ENCODE measurements at places on chromosomes 4 and X. TPM values are rescaled to one million over a fixed set of nuclear protein-coding genes. Genes with fewer than 3 reads are reported as not detected.

DNA sequence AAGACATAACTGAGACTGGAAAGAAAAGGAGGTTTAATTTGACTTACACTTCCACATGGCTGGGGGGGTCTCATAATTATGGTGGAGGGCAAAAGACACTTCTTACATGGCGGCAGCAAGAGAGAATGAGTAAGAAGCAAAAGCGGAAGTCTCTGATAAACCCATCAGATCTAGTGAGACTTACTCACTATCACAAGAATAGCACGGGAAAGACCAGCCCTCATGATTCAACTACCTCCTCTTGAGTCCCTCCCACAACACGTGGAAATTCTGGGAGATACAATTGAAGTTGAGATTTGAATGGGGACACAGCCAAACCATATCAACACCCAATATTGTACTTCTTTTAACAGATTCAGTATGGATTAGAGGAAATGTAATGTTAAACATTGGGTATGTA lies 646.6 kb downstream of the ANKRD50 start:
- DNase-seq, result no peak
- H3K4me1 ChIP-seq, result peaks cover 6% of the 10 kb centered on the region
- H3K27me3 ChIP-seq, result no peaks in the 10 kb centered on the region
- no peak overlapping the region for H3K4me3 ChIP-seq
- no peak overlapping the region for H3K27ac ChIP-seq
- no peaks in the 10 kb centered on the region for H3K36me3 ChIP-seq

The GLRA2 gene
- not detected for total RNA-seq

DNA sequence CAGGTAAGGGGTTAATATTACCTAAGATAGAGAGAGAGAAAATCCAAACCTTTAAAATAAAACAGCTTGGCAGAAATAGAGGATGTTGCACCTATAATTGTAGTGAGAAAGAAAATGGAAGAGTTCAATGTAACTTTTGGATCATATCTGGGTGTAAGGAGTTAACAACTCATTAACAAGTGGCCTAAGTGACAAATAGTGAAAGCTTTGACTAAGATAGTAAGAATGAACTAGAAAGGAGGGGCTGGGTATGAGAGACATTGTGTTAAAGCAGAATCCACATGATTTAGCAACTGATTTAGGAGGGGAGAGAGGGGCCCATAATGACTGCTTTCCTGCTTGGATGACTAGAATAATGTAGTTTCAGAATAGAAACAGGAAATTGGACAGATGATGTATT lies 761.0 kb downstream of the IL1RAPL1 start:
- DNase-seq, result no peak
- H3K27me3 ChIP-seq, result no peaks in the 10 kb centered on the region
- no peak overlapping the region for H3K27ac ChIP-seq
- no peaks in the 10 kb centered on the region for H3K4me1 ChIP-seq
- no peak overlapping the region for H3K4me3 ChIP-seq

DNA sequence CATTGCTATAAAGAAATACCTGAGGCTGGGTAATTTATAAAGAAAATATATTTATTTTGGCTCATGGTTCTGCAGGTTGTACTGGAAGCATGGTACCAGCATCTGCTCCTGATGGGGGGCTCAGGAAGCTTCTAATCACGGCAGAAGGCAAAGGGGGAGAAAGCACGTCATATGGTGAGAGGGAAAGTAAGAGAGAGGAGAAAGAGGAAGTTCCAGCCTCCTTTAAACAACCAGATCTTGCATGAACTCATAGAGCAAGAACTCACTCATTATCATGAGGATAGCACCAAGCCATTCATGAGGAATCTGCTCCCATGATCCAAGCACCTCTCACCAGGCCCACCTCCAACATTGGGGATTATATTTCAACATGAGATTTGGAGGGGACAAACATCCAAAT lies 125.0 kb upstream of the GRPR start:
- H3K36me3 ChIP-seq, result no peaks in the 10 kb centered on the region
- H3K4me1 ChIP-seq, result no peaks in the 10 kb centered on the region
- DNase-seq, result no peak
- no peak overlapping the region for H3K27ac ChIP-seq
- no peaks in the 10 kb centered on the region for H3K27me3 ChIP-seq

The ZNF157 gene
- not detected for total RNA-seq

DNA sequence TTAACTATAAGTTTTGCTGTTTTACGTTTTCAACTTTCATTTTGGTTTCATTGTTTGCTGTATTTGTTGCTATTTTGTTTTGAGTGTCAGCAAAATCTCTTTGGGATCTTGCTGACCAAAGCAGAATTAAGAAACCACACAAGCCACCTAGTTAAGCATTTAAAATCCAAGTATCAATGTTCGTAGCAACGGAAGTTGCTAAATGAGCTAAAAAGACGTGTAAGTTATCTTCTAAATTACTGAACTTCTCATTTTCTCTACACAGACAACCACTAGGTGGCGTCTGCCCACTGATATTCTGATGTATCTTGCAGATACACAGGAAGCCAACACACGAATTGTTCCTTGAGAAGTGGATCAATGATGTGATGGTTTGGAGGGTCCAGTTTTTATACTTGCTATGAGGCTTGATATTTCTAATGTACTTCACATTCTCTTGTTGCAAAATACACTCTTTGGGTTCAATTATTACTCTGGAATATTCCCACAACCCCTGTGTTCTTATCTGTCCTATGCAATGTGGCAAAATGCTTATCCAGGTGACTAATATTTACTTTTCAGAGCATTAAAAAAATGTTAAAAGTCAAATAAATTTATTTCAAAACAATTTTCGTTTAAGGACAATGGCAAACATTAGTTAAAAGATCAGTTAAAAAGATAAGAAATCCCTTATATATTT lies 250.5 kb downstream of the TECRL start:
- H3K4me1 ChIP-seq, result no peaks in the 10 kb centered on the region
- no peak overlapping the region for H3K27ac ChIP-seq
- no peak for DNase-seq
- H3K36me3 ChIP-seq, result no peaks in the 10 kb centered on the region
- no peak overlapping the region for H3K4me3 ChIP-seq
- no peaks in the 10 kb centered on the region for H3K27me3 ChIP-seq

GRCh38 chrX:63918611-63919010 lies 133.6 kb upstream of the ARHGEF9 start:
- no peaks in the 10 kb centered on the region for H3K27me3 ChIP-seq
- H3K36me3 ChIP-seq, result no peaks in the 10 kb centered on the region
- H3K4me3 ChIP-seq, result no peak overlapping the region
- DNase-seq, result peak; percentile 66

- H3K36me3 ChIP-seq, result no peaks in the 10 kb centered on the region
- no peaks in the 10 kb centered on the region for H3K4me1 ChIP-seq
- DNase-seq, result no peak
- no peak overlapping the region for H3K4me3 ChIP-seq
- H3K27me3 ChIP-seq, result no peaks in the 10 kb centered on the region
These were observed 81.4 kb downstream of the SPANXN3 start for GRCh38 chrX:143435916-143436315.

GRCh38 chrX:134004084-134004483 lies 18.7 kb upstream of the GPC3 start:
- no peak for DNase-seq
- no peak overlapping the region for H3K27ac ChIP-seq
- H3K36me3 ChIP-seq, result no peaks in the 10 kb centered on the region
- H3K27me3 ChIP-seq, result no peaks in the 10 kb centered on the region

DNA sequence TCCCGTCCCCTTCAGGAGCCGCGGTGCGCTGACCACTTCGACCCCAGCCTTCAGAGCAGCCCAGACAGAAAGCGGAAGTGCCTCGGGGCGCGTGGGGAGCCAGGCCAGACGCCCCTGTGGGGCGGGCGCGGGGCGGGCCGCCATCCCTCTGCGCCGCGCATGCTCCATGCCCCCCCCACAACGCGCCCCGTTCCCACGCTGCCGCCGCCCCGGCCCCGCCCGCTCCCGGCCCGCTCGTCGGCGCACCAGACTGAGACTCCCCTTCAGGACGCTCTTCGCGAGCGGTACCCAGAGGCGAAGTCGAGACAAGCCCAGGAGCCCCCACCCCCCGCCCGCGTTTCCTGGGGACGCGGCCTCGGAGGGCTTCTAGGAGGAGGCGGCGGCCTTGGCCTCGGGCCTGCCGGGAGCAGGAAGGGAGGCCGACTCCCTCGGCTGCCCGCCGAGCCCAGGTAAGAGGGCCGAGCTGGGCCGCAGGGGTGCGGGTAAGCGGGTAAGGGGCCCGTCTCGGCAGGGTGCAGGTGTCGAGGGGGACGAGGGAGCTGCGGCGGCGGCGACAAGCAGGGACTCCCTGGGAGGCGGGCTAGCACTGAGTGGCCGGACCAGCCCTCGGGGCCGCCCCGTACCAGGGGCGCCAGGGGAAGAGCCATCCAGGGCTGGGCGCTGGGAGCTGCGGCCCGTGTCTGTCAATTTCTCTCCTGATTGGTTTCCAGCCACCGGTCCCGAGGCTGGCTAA lies at the start of gene ZFP92:
ZFP92 (plus strand) TSS at position 218 of the 733 bp plus-strand sequence. CDS start 6,851 bp downstream, outside the sequence.
- no peaks in the 10 kb centered on the region for H3K36me3 ChIP-seq
- H3K27me3 ChIP-seq, result peaks cover 5% of the 10 kb centered on the region
- no peak for DNase-seq
- H3K27ac ChIP-seq, result no peak within 1 kb of the TSS
- H3K4me1 ChIP-seq, result no peaks in the 10 kb centered on the region

The TCEANC gene
- total RNA-seq, result 4.5 TPM

DNA sequence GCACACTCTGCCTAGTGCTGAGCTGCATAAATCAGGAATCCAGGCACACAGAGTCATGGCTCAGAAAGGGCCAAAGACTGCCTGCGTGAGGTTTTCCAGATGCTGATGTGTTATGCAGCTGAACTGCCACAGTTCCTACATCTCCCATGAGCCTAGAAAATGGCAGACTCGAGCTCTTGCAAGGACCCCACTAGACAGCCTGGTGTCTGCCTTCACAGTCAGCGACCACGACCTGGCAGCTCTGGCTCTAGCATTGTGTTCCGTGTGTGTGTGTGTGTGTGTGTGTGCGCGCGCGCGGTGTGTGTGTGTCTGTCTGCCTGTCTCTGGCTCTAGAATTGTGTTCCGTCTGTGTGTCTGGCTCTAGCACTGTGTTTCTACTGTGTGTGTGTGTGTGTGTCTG lies 203.6 kb upstream of the AGTR2 start:
- DNase-seq, result no peak
- H3K27me3 ChIP-seq, result no peaks in the 10 kb centered on the region
- no peak overlapping the region for H3K27ac ChIP-seq
- no peaks in the 10 kb centered on the region for H3K36me3 ChIP-seq
- no peaks in the 10 kb centered on the region for H3K4me1 ChIP-seq

DNA sequence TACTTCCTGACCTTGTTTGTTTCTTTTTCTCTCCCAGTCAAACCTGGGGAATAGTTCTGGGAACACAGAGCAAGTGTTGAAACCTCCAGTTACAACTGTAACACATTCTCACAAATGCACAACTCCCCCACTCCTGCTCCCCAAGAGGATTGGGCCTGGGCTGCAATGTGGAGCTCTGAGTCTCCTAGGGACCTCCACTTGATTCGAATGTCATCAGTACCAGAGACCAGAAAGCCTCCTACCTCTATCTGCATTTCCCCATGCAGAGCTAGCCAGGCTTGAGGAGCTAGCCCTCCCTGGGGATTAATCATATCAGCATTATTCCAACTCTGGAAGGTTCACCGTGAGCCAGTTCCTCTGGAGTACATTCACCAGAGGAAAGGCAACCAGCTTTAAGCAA lies 41.7 kb upstream of the CITED1 start:
- no peak overlapping the region for H3K4me3 ChIP-seq
- no peaks in the 10 kb centered on the region for H3K27me3 ChIP-seq
- H3K4me1 ChIP-seq, result no peaks in the 10 kb centered on the region
- no peak overlapping the region for H3K27ac ChIP-seq
- no peaks in the 10 kb centered on the region for H3K36me3 ChIP-seq
- DNase-seq, result no peak

- H3K4me3 ChIP-seq, result no peak overlapping the region
- H3K27ac ChIP-seq, result no peak overlapping the region
- H3K4me1 ChIP-seq, result no peaks in the 10 kb centered on the region
- DNase-seq, result no peak
- no peaks in the 10 kb centered on the region for H3K36me3 ChIP-seq
- H3K27me3 ChIP-seq, result no peaks in the 10 kb centered on the region
These were observed 53.2 kb upstream of the SPANXB1 start for GRCh38 chrX:140949233-140949632.

- no peaks in the 10 kb centered on the region for H3K27me3 ChIP-seq
- H3K27ac ChIP-seq, result no peak overlapping the region
- DNase-seq, result no peak
These were observed 37.0 kb downstream of the GALNT7 start for GRCh38 chr4:173205656-173206055.

GRCh38 chrX:20128670-20129069 lies 12.0 kb upstream of the MAP7D2 start:
- H3K27me3 ChIP-seq, result no peaks in the 10 kb centered on the region
- peaks cover 60% of the 10 kb centered on the region for H3K36me3 ChIP-seq
- H3K4me3 ChIP-seq, result no peak overlapping the region
- H3K27ac ChIP-seq, result no peak overlapping the region
- no peaks in the 10 kb centered on the region for H3K4me1 ChIP-seq

The FAAH2 gene
- total RNA-seq, result not detected

- H3K4me1 ChIP-seq, result no peaks in the 10 kb centered on the region
- H3K27ac ChIP-seq, result no peak overlapping the region
- no peaks in the 10 kb centered on the region for H3K27me3 ChIP-seq
- no peaks in the 10 kb centered on the region for H3K36me3 ChIP-seq
These were observed 238.8 kb downstream of the GRIA3 start for GRCh38 chrX:123422875-123423274.

- no peaks in the 10 kb centered on the region for H3K4me1 ChIP-seq
- no peak overlapping the region for H3K4me3 ChIP-seq
- H3K36me3 ChIP-seq, result no peaks in the 10 kb centered on the region
- no peak for DNase-seq
These were observed 1.6 kb upstream of the PHOX2B start for GRCh38 chr4:41750121-41750625.

The LYAR gene
- 4.7 TPM for total RNA-seq

GRCh38 chr4:31146366-31146765 lies 426.2 kb downstream of the PCDH7 start:
- no peak overlapping the region for H3K4me3 ChIP-seq
- H3K36me3 ChIP-seq, result peaks cover 19% of the 10 kb centered on the region
- no peak for DNase-seq
- no peaks in the 10 kb centered on the region for H3K4me1 ChIP-seq
- H3K27ac ChIP-seq, result no peak overlapping the region
- H3K27me3 ChIP-seq, result no peaks in the 10 kb centered on the region

DNA sequence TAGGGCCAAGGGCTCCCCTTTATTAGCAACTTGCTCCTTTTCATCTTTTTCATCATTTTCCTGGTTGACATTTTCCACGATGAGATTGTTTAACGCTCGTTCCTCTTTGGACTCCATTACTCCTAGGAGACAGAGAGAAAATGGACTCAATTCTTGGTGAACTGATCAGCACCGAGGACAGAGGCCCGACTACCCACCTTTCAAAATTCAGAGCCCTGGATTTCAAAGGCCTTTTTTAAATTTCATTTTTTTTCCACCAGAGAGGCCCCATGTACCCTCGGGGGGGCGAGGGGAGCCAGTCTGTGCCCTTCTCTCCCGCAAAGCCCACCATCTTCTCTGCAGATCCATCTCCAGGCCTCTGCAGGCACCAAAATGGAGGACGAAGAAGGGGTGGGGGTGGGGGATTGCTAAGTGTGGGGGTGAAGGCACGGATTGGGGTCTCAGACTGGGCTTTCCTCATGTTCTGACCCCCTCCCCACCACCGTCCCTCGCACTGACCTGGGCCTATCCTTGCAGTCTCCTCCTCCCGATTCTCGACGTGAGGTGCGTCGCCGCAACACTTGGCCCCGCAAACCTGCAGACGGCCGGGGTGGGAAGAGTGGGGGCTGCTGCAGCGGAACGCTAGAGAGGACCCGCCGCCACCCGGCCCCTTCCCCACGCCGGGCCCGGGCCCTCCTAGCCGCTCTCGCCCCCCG lies 783 bp downstream of the BEX2 start:
- no peak for DNase-seq
- H3K4me1 ChIP-seq, result no peaks in the 10 kb centered on the region
- peaks cover 6% of the 10 kb centered on the region for H3K27me3 ChIP-seq
- no peak overlapping the region for H3K27ac ChIP-seq
- peak overlapping the region; percentile 62 for H3K4me3 ChIP-seq
